Stimulated activated CD4-positive, alpha-beta T cell treated with anti-CD3 and anti-CD28 coated beads, Interleukin-4, amount 100 ng/mL, for 48 hours (primary cell): ENCODE measurements at places on chromosomes 13 and 19.

DNA sequence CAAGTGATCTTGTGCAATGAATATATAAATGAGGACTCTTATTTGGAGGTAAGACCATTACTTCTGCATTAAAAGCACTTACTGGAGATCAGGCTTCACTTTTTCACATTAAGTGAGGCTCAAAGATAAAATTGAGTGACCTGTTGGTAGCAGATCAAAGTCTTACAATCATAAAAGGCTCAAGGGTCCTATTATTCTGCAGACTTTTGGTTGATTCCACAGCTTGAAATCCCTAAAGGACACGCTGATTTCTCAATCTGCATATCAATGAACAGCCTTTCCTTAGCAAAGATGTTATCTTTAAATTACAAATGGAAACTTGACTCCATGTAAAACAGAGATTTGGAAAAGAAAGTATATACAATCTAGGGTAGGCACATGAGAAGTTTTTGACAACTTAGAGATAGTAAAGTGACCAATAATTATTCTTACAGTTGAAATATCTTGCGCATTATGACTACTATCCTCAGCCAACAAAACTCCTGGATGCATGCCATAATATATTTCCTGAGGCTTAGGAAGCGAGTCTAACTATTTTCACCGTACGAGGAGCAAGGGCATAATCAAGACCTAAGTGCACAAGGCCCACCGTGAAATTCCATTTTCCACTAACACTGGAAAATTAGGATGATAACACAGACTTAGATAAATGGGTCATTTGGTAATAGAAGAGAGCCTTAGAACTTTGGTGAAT is 640.7 kb downstream of the LIG4 start:
- DNase-seq, result no peak

GRCh38 chr13:45996631-45997030 is 55.9 kb downstream of the ZC3H13 start:
- no peak for DNase-seq

DNA sequence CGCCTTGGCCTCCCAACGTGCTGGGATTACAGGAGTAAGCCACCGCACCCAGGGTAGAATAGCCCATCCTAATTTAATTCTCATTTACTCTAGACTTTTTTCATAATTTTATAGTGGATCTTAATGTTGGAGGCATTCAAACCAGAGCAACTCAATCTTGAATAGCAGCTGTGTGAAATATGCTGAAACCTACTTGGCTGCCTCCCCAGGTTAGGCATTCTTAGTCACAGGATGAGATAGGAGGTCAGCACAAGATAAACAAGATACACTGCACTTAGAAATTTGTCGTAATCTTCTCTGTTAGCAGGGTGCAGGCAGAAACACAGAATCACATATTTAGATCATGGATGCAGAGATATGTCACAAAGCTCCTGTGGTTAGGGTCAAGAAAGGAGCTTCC is 2.7 kb upstream of the ZNF43 start:
- DNase-seq, result no peak

DNA sequence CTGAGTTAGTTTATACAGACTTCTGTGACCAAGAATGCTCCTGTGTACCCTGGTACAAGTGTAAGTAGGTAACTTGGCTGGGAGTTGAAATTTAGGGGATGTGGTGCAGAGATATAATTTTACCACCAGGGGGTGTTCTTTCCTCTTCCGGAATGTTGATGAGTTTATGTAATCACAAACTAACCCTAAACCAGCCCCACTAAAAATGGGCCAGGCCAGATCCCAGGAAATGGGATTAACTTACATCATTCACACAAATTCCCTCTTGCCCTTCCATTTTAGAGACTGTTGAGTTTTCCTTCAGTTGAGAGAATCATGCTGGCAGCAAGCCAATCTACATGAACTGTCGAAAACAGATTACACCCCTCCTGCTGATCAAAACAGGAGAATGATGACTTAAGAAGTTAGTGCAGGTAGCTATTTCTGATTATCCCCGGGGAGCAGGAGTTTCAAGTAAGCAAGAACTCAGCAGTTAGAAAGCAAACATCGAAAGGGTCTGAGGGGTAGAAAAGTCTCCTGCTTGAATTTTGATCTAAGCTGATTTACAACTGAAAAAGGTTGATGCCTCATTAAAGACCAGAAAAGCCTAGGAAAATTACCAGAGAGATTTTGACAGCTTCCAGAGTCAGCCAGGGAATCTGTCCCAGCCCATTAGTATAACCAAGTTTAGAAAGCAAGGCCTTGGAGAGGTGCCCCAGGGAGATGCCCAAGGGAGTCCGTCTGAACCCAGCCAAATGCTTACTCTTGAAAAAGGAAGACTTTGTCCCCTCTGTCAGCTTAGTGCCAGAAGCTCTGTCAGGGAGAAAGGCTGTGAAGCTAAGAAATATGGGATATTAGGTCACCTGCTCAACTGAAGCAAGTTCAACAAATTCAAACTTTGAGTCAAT is 32.3 kb upstream of the MED4 start:
- no peak for DNase-seq

GRCh38 chr13:64186071-64186470 is 2770.4 kb upstream of the PCDH20 start:
- DNase-seq, result no peak

GRCh38 chr19:19677579-19677978 is 8.9 kb downstream of the ZNF101 start:
- no peak for DNase-seq

DNA sequence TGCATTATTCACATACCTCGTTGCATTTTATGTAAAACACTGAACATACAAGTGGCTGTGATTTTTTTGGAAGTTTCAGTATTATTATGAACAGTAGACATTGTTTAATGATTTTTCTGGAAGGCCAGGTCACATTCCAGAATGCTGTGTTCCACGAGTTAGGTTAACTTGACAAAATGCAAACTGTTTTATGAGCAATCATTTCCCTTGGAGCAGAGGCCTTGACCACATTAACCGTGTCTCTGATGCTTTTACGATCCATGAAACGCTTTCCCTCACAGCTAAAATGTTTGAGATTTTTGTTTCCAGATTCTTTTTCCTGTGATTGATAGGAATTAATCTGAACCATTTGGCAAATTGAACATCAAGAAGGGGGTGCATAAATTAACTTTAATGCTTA is 57.8 kb downstream of the MBNL2 start:
- no peak for DNase-seq

GRCh38 chr13:100520936-100521850 is 67.4 kb downstream of the GGACT start:
- no peak for DNase-seq

DNA sequence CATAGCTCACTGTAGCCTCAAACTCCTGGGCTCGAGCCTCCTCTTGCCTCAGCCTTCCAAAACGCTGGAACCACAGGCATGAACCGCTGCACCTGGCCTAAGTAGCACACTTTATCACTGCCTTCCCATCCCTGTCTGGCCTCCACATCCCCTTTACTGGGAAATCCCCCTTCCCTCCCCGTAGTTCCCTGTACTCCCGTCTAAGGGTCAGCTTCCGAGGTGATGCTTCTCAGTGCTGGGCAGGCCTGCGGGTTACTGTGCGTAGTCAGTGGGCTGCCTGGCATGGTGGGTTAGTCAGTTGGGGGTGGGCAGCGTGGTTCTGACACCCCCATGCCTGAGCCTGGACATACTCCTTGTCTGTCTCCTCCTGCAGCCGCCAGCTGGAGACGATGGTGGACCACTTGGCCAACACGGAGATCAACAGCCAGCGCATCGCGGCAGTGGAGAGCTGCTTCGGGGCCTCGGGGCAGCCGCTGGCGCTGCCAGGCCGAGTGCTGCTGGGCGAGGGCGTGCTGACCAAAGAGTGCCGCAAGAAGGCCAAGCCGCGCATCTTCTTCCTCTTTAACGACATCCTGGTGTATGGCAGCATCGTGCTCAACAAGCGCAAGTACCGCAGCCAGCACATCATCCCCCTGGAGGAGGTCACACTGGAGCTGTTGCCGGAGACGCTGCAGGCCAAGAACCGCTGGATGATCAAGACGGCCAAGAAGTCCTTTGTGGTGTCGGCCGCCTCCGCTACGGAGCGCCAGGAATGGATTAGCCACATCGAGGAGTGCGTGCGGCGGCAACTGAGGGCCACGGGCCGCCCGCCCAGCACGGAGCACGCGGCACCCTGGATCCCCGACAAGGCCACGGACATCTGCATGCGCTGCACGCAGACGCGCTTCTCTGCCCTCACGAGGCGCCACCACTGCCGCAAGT is 8.4 kb downstream of the PLEKHF1 start:
- DNase-seq, result no peak
